ENCODE measurements at places on chromosomes 11 and 22.

- no peak for DNase-seq
These were observed 524.0 kb upstream of the LRRC4C start for GRCh38 chr11:41983475-41983874.

DNA sequence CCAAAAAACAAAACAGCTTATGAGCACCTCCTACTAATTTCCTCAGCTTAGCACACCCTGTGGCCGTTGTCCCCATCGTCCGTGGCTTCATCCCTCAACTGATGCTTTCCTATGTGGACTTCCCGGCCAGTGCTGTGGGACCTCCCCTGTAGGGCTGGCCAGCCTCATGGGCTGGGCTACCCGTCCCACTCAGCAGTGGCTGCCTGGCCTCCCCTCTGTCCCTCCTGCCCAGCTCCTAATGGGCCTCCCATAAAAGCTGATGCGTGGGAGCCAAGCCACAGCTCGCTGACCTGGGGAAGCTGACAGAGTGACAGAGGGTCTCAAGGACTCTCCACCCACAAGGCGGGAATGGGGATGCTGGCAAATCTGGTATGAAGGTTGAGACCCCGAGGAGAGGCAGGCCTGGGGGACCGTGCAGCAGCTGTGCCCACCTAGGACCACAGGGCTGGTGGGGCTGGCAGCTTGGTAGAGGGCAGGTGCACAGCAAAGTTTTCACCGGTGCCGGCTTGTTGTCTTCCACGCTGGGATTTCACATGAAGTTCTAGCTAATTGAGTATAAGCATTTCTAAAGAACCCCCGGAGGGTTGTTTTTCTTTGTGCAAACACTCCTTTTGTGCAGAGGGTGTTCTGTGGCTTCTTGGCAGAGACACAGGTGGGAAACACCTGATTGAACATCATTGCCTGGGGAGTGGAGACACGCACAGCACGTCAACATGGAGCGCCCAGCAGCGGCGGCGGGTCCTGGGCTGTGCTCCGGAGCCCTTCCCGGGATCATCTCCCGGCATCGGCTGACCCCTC lies 23.2 kb downstream of the TBX1 start:
- no peak for DNase-seq

DNA sequence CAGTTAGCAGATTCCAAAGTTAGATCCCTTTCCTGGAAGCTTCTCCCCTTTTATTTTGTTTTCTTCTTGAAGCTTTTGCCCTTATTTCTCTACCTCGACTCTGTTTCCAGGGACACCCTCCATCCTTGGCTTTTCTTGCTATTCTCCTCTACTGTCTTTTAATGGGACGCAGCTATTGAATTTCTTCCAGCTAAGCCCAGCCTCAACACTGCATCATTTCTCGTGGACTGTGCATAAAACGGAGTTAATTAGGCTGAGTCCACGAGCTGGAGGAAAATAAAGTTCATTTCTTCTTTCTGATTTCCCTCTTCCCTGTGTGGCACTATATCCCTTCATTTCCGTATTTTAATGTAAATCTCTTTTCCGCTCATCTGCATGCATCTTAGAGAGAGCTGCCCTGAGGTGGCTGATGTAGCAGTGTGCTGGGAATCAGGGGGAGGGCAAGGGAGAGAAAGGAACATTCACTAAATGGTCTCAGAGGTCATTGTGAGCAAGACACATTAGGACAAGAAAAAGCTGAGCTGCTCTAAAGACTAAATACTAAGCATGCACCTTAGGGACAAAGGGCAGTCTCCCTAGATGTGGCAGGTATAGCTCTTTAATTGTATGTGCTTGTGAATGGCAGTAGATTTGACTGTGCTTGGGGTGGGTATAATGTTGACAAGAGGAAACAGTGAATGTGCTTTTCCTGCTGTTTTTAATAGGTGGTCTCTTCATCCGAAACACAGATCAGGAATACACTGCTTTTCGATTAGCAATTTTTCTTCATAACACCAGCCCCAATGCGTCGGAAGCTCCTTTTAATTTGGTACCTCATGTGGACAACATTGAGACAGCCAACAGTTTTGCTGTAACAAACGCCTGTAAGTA lies 1.9 kb downstream of the GRIA4 start:
- no peak for DNase-seq

DNA sequence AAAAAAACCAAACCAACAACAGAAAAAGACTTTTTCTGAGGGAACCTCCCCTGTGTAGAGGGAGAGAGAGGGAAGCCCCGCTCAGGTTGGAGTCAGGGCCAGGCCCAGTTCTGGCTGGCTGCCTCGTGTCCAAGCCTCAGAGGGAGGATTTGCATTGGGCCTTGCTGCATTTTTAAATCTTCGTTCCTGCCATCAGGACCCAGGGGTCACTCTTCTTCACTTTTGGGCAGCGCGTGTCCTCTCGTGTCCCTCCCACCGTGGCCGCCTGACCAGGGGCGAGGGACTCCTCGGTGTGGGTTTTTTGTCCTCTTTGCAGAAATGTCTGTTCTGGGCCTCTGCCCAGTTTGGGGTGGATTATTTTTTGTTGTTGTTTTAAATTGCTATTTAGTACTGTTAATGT lies 57.9 kb downstream of the LRRC74B start:
- no peak for DNase-seq

- no peak for DNase-seq
These were observed 54.4 kb downstream of the LINC01488 start for GRCh38 chr11:69535908-69536307.

DNA sequence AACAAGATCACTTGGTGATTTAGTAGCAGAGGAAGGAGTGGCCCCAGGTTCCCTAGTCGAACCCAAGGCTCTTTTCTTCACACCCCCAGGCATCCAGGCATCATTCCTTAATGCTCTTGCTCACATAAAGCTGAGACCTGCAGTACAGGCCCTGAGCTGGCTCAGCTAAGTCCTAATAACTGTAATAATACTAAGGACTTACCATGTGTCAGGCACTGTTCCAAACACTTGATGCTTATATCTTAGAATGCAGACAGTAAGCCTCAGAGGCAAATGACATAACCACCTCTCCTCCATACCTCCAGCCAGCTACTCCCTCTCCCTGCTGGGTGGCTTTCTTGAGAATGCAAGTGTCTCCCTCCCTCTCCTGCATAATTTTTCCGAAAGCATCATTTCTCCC lies 33.2 kb downstream of the ANKK1 start:
- DNase-seq: no peak

GRCh38 chr22:37514526-37515051 lies 4.6 kb downstream of the CARD10 start:
- DNase-seq: no peak

DNA sequence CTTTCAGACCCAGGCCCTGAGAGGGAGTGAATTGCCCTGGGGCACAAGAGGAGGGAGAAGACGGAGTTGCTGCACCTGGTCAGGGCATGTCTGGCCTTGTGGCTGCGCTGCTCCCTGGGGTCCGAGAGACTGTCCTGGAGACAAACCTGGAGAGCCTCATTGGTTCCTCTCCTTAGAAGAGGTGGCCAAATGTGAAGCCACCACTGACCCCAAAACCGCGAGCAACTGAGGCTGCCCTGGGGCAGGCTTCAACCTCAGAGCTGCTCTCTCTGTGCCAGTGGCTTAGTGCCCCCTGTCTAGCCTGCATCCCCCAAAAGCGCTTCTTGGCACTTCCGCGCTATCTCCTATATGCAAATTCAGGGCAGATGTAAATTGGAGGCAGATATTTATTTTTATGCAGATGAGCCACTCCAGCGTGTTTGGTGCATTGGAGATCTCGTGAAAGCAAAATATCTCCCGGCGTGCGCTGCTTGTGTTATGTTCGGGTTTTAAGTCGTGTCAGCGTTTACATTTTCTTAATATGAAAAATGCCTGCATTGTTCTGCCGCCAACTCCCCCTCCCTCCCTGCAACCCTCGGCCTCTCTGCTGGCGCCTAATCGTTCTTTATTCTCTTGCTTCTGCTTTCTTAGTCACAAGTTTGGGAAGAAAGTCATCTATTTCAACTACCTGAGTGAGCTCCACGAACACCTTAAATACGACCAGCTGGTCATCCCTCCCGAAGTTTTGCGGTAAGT lies 69.5 kb downstream of the ARHGAP8 start:
- no peak for DNase-seq

- no peak for DNase-seq
These were observed 30.2 kb upstream of the TMPRSS5 start for GRCh38 chr11:113736323-113736722.

GRCh38 chr11:125079151-125079877 lies 16.2 kb downstream of the SLC37A2 start:
- no peak for DNase-seq
